ENCODE measurements at places on chromosomes 2 and 18. TPM values are rescaled to one million over a fixed set of nuclear protein-coding genes. Genes with fewer than 3 reads are reported as not detected.

GRCh38 chr2:176003958-176004357 lies 1.9 kb upstream of the LNPK start:
- no peak for DNase-seq

DNA sequence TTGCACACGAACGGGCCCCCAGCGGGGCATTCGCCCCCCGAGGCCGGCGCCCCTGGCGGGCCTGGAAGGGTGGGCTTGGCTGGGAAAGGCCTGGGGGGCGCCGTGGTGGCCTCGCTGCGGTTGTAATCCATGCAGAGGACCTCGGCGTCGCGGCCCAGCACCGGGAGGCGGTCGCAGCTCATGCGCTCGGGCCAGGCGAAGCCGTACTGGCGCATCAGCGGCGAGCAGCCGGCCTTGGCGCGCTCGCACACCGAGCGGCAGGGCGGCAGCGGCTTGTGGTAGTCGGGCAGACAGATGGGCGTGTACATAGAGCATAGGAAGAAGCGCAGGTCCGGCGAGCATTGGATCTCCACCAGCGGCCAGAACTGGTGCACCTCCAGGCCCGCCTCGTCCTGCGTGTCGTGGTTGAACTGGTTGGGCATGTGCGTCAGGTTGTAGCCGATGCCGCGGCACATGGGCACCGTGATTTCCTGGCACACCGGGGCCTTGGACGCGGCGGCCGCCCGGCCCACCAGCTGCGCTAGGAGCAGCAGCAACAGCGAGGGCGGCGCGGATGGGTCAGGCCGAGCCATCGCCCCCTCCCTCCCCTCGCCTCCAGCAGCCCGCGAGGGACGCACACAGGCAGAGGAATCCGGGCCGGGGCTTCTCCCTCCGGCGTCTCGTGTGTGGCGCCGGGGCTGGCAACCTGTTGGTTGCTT lies 1.4 kb downstream of the FZD5 start:
- DNase-seq: peak; percentile 68

DNA sequence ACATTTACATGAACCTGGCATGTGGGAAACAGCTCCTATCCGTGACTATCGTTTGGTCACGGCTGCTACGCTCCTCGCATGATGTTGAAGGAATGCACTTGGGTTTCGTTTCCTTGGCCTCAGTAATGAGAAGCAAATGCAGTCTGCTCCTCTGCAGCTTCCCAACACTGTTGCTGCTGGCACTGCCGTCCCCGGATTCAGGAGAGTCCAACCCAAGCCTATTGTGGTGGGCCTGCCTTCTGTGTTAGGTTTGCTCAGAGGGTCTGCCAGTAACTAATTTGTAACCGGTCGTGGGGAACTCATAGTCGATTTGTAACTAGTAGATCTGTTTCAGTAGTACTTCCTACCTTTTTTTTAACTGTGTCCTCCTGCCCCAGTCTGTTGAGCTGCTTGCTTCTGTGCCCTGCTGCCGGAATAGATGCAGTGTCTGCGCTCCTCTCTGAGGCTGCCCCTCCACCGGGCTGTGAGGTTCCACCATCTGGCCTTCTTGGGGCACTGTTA lies 58.4 kb downstream of the WDSUB1 start:
- no peak for DNase-seq

DNA sequence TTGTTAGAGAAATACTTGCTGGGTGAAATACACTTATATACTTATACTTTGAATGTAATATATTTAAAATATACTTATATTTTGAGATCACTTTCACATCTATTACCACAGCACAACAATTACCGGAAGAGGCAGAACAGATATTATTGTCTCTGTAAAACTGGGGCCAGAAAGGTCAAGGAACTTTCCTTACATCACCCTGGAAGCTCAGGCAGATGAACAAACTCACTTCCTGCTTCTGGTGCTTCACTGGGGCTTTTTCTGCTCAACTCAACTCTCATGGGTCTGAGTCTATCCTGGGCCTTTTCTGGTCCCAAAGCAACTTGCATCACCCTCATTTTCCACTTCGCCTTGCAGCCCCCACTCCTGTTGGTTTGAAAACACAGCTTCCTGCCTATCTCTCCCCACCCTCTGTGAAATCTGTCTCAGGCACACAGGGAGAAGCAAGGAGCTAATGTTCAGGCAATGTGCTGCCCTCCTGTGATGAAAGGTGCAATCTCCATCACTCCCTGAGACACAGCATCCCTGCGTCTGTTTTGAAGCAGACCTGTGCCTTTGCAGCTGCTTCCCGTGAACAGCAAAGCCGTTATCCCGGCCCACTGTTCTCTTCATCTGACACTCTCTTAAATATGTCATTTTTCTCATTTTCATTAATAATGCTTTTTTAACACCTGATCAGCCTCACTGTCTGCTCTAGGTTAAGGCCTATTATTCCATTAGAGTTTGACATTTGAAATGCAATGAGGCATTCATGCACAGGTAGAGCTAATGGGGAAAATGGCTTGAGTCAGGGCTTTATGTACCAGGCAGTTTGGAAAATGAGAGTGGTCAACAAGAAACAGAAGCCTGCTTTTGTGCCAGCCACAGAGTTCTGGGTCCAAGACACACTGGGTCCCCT lies 251.9 kb upstream of the CHAC2 start:
- no peak for DNase-seq

- DNase-seq: no peak
These were observed 943.1 kb upstream of the LRRTM1 start for GRCh38 chr2:81247648-81248047.

- DNase-seq: no peak
These were observed 50.0 kb upstream of the ACYP2 start for GRCh38 chr2:54065411-54065810.

- peak; percentile 56 for DNase-seq
These were observed 68.2 kb downstream of the ZNF516 start for GRCh38 chr18:76426737-76427305.

DNA sequence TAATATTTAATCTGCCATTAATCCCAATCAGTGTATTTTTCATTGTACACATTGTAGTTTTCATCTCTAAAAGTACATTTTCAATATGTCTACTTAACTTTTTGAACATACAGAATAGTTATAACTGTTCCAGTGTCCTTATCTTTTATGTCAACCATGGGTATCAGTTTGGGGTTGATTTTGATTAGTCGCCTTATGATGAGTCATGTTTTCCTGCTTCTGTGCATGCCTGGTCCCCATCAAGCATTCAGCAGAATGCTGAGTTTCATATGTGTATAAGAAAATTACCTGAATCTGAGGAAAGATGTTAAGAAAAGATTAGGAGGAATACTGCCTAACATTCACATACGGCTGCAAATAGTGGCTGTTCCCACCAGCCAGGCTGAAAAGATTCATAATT lies 17.7 kb downstream of the SPDYA start:
- no peak for DNase-seq

BOD1L2 gene
- not detected for total RNA-seq

DNA sequence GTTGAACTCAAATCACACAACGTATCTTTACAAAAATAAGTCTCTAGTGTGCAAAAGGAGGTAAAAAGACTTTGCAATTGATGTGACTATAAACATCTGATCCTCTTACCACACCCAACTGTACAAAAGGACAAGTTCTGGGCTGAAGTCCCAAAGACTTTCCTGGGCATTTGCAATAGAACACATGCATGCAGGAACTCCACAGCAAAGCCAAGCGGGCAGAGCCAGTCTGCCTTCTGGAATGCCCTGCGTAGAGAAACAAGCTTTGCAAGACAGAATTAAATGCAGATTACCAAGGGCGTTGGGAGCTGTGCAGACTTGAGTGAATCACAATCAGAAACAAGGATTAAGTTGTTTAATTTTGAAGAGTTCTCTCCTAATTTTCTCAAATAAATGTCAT lies 208.4 kb upstream of the ZNF521 start:
- no peak for DNase-seq

DNA sequence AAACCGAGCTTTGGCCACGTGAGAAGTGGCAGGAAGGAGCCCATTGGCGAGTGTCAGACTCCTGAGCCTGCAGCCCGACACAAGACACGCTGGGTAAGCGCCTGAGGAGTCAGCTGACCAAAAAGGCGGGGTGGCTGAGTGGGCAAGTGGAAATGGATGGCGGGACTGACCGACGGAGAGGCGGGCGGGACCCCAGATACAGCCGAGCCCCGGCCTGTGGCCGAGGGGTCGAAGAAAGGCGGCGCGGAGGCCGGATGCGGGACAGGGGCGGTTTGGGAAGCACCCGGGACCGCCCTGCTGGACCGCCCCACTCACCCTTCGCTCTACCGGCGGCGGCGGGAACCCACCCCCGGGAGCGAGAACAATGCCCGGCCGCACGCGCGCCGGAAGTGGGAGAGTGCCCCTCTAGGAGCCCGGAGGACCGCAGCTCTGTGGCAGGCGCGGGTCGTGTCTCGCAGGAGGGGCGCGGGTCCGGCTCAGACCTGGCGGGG lies 22.8 kb downstream of the ZSCAN30 start:
- peak; percentile 75 for DNase-seq

DNA sequence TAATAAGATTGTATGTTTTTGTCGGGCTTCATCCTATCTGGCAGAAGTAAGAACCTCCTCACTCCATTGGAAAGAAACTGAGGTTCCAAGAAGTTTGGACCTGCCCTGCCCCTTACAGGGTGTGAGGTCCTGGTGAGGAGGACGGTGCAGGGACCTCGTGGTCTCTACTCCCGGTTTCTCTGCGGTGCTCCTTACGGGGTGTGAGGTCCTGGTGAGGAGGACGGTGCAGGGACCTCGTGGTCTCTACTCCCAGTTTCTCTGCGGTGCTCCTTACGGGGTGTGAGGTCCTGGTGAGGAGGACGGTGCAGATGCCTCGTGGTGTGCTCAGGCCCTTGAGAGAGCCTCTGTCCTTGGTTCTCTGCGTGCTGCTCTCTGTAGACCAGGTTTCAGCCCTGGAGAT lies 5.2 kb downstream of the CTDP1 start:
- no peak for DNase-seq

- DNase-seq: no peak
These were observed 162.9 kb upstream of the KYNU start for GRCh38 chr2:142714600-142714999.

SRD5A2 gene
- 23.3 TPM for total RNA-seq

DNA sequence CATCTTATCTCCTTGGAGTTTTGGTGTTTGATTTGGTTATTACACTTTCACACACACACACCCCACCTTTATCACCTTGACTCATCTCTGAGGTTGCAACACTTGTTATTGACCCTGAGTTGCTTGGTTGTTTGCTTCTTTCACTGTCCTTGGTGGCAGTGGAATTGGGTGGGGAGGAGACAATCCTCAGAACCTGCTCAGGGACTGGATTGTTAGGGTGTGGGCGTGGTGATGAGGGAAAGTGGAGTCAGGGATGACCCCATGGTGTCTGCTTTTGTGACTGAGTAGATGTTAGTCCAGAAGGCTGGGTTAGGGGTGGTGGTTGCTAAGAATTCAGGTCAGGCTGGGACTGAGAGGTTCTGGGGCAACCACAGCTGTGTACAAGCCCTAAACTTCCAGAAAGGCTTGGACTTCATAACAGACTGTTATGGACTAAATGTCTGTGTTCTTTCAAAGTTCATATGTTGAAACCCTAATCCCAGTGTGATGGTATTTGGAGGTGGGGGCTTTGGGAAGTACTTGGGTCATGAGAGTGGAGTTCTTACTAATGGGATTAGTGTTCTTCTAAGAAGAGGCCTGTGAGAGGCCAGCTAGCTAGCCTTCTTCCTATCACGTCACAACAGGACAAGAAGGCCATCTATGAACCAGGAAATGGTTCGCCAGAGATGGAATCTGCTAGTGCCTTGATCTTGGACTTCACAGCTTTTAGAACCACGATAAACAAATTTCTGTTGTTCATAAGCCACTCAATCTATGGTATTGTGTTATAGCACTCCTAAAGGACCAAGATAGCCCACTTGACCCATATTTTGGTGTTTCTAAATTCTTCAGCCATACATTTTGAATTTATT lies 3.4 kb upstream of the DIS3L2 start:
- no peak for DNase-seq

- DNase-seq: no peak
These were observed 33.8 kb upstream of the NFATC1 start for GRCh38 chr18:79361766-79362522.

- DNase-seq: no peak
These were observed 56.5 kb upstream of the TTC39C start for GRCh38 chr18:23958036-23958435.

ST6GAL2 gene
- 3.1 TPM for total RNA-seq

GRCh38 chr18:58194028-58194427 lies 150.0 kb downstream of the NEDD4L start:
- no peak for DNase-seq

BOK gene
- total RNA-seq: 30.5 TPM

- DNase-seq: no peak
These were observed 317.6 kb downstream of the TNS1 start for GRCh38 chr2:217685255-217685605.

- no peak for DNase-seq
These were observed 25.8 kb downstream of the BIN1 start for GRCh38 chr2:127080938-127081755.
